ENCODE measurements at places on chromosomes 2 and 18.

- no peak for DNase-seq
These were observed 429.2 kb downstream of the TNS1 start for GRCh38 chr2:217573571-217573970.

- no peak for DNase-seq
These were observed 254.4 kb upstream of the ETAA1 start for GRCh38 chr2:67142741-67143140.

DNA sequence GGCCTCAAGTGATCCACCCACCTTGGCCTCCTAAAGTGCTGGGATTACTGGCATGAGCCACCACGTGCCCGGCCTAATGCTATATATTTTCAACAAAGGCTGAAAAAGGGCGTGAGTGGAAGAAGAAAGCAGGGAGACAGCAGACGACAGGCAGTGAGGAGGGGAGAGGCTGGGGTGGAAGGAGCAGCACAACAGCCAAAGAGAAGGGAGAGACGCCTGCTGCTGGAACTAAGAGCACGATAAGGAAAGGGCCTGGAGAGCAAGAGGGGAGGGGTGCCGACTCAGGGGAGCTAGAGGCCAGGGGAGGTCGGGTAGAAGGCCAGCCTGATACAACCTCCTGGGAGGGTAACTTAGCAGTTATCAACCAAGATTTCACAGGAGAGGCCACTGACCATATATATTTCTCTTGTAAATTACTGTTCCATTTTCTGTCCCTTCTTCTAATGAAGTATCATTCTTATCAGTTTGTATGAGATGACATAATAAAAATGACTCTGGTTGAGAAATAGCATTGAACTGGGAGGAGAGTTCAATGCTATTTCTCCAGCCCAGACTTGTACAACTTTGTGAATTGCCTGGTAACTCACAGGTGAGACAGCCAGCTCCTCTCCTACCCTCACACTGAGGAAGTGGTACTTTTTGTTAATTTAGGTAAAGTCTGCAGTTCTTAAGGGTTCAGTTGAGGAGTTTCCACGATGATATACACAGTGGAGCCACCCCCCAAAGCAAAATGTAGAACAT lies 5.8 kb upstream of the RNU4ATAC start:
- no peak for DNase-seq

GRCh38 chr2:96156926-96157648 lies 11.8 kb upstream of the DUSP2 start:
- DNase-seq, result no peak

DNA sequence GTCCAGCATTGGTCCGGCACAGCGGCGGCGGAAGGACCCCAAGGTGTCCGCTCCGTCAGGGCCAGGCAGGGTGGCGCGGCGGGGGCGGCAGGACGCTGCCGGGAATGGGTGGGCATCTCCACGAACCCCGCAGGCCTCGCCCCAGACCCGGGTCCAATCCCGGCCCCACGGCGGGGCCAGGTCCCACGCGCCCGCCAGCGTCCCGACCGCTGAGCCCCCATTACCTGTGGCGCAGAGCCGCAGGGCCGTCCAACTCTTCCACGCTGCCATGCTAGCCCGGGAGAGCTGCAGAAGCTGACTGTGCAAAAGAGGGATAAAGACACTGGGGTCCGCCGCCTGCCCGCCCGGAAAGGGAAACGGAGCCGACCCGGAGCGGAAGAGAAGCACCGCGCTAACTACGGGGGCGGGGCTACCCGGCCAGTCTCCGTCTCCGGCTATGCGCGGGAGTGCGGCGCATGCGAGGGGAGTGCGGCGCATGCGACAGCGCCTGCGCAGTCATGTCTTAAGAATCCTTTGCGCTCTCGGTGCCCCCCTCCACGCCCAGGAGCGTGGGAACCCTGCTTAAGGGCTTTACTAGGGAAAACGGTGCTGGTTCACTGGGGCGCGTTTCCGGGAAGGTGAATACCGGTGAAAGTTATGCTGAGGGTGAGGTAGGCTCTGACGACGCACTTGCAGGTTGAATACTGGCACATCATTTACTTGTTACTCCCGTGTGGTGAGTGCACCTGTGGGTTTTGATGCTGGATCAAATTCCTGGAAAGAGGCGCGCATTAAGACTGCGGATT lies at the start of gene TMX3:
Gene TMX3, minus strand, starts transcription at position 397 of the 785 bp plus-strand sequence. Its CDS starts 127 bp downstream, at position 270.
- DNase-seq, result peak; percentile 64

All from NCI-H2081 treated with DMSO at 0.1 percent for 48 hours (cell line).